Fibroblast of villous mesenchyme (primary cell): ENCODE measurements at places on chromosomes 4 and X.
A peak's percentile ranks its signal among the peaks of the same experiment; 100 is the strongest.

- peak; percentile 17 for DNase-seq
Observed at GRCh38 chrX:130994671-130995070, 63.5 kb upstream of the ARHGAP36 start.

DNA sequence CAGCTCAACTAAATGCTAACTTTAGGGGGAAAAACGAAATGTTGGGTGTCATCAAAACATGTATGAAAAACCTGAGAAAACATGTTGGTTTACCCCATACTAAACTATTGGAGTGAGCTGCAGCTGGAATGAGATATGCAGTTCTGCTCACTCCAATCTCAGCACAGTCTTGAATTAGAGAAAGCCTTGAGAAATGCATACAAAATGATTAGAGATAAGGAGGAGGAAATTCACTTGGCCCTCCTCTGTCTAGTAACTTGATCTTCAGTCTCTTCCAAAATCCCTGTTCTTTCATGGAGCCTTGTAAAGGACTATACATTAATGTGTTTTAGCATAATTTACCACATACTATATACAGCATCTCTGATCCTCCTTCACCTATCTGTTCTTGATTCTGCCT lies 3.2 kb upstream of the LRCH2 start:
- peak; percentile 20 for DNase-seq

DNA sequence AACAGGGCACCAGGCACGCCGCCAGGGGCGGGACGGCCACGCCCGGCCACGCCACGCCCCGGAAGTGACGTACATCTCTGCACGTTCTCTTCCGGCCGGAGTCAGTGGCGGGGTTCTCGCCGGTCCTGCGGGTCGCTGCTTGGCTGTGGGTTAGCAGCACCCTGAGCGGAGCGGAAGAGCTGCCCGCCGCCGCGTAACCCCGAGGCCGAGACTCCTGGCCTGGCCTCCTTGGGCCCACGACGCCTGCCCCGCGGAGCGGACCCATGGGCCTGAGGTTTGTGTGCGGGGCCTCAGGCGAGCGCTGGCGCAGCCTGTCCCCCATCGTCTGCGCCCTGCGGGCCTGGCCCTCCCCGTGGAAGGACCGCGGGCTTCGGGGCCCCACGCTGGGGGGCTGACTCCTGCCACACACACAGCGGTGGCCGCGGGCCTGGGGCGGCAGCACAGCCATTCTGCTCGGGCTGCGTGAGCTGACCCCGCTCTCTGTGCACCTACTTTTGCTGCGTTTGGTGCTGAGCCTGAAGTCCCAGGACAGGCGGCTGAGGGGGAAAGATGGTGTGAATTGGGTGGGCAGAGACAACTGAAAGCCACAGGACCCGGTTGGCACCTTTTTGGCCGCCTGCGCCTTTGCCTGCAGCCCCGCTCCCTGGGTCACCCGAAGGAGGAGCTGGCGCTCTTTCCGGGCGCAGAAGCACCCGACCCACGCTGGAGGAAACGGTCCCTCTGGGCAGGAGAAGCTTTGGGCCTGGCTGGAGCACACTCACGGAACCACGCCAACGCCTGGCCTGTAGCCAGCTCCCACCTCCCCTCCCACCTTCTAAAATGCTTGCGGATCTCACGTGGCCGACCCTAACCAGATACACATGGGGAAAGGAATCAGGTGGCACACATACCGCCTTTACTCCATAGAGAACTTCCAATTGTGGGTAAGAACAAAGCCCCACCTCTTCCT lies 28.1 kb downstream of the NOP14 start:
- DNase-seq: peak; percentile 92

GRCh38 chrX:107571296-107571998 lies 56.9 kb upstream of the PRPS1 start:
- peak; percentile 74 for DNase-seq

GRCh38 chr4:138500869-138501268 lies 258.7 kb upstream of the SLC7A11 start:
- no peak for DNase-seq

- DNase-seq: no peak
Observed at GRCh38 chrX:150436195-150436594, 73.1 kb downstream of the MAMLD1 start.

DNA sequence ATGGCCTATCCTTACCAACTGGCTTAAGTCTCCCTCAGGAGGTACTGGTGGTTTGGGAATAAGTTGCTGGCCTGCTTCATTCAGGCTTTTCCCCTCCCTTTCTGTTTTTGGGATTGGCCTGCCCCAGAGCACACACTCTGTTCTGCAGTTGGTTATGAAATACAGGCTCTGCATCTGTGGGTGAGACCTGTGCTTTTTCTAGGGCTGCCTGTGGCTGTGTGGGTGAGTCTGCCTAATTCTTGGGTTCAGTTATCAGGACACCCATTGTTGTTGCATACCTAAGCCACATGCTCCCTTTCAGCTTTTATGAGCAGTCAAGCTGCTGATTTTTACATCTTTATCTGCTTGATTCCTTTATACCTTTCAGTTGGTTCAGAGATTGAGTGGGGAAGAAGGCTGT lies 19.0 kb upstream of the CWH43 start:
- DNase-seq: no peak

- peak; percentile 60 for DNase-seq
Observed at GRCh38 chrX:20547611-20548051, 280.9 kb upstream of the RPS6KA3 start.

DNA sequence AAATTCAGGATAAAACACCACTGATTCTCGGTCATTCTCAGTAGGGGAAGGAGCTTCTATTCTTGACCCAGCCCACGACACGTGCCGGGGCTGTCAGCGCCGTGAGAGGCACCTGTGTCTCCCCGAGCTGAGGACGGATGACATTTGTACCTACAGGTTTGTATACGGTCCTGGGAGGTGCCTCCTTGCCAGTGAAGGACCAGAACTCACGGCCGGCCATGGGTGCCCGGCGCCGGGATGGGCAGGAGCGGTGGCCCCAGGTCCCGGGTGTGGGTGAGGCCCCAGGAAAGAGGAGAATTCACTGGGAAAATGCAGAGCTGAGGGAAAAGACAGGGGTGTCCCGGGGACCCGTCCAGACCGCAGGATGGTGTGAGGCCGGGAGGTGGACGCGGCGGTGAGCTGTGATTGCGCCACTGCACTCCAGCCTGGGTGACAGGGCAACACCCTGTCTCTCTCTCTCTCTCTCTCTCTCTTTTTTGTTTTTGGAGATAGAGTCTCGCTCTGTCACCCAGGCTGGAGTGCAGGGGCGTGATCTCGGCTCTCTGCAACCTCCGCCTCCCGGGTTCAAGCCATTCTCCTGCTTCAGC lies 48.9 kb upstream of the PPP2R3B start:
- DNase-seq: no peak

GRCh38 chr4:125522992-125523391 lies 208.2 kb downstream of the FAT4 start:
- DNase-seq: no peak

- peak; percentile 7 for DNase-seq
Observed at GRCh38 chr4:40038977-40039376, 17.7 kb upstream of the N4BP2 start.

DNA sequence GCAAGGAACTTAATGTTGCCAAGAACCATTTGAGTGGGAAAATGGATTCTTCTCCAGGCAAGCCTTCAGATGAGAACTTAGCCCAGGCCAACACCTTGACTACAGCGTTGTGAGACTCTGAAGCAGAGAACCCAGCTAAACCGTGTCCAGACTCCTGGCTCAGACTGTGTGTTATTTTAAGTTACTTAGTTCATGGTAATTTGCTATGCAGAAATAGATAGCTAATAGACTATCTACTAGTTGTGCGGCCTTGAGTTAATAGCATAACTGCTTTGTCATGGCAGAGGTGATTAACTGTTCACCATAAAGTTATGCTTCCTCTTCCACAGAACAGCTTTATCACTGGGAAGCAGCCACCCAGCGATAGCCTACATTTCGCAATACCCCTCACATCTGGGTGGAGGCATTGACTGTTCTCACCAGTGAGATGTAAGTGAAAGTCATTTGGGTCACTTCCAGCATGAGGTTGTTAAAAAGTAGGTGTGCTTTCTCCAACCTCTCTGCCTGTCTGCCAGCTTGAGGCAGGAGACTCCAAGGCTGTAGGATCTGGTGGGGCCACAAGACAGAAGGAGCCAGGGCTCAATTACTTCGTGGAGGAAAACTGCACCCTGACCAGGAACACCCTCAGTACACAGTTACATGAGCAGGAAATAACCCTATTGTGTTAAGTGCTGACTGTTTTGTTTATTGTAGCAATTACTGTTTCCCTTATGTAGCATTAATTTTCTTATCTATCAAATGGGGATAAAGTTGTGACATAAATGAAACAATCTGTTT lies 94.2 kb downstream of the GPAT3 start:
- peak; percentile 99 for DNase-seq
